ENCODE measurements at places on chromosomes 12 and 14.
A peak's percentile ranks its signal among the peaks of the same experiment; 100 is the strongest.

DNA sequence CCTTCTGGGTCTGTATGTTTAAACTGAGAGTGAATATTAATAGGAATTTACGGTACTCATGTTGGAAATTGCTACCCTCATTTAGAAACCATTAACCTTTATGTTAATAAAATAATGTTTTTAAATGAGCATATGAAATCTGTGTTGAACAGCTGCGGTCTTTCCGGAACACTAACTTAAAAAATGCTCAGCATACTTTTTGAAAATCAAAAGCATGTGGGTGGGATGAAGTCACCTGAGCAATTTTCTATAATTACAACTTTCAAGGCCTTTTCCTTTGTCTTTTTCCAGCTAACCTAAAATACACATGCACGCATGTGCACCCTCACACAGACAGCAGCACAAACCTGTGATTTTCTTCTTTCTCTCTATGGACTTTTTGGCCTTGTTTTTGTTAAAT, 39.8 kb downstream of the BORCS5 start:
- H3K27me3 ChIP-seq: no peaks in the 10 kb centered on the region
- no peak overlapping the region for H3K4me3 ChIP-seq
- H3K36me3 ChIP-seq: no peaks in the 10 kb centered on the region
- no peak overlapping the region for H3K27ac ChIP-seq
- peaks cover 3% of the 10 kb centered on the region for H3K4me1 ChIP-seq

- DNase-seq: peak; percentile 31
- H3K4me3 ChIP-seq: no peak overlapping the region
- H3K27me3 ChIP-seq: no peaks in the 10 kb centered on the region
- no peak overlapping the region for H3K27ac ChIP-seq
These were observed 92.4 kb downstream of the TMTC1 start for GRCh38 chr12:29691161-29691854.

DNA sequence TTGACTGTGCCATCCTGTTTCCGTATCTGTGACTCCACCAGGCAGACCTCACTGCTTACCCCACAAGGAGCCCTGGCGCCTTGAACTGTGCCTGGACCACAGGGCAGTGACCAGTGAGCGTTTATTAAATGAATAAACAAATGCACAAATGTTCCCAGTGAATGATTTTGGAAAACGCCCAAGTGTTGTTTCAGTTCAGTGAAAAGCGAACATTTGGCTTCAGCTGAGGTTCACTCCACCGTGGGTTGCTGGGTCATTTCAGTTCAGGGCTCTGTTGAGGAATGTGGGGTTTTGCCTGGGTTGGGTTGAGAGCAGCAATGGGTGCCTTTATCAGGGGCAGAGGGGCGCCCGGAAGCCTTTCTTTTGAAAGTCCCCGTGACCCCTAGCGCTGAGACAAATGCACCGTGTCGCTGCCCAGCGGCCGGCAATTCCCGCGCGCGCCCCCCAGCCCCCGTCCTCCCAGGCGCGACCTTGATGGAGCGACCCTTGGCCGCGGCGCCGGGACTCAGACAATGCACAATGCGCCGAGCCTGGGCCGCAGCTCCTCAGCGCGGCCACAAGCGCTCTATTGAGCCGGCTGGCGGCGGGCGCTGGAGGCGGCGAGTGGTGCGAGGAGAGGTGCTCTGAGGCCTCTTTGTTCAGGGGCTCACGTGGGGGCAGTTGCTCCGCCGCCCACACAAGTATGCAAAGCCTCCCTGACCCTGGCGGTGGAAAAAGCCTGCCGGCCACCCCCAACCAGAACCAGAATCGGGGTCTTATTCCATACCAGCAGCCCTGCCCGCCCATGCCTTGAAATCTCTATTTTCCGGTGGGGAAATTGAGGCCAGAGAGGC, 40.5 kb upstream of the CLMN start:
- H3K4me1 ChIP-seq: peaks cover 3% of the 10 kb centered on the region
- no peak for DNase-seq
- no peak overlapping the region for H3K4me3 ChIP-seq
- H3K27ac ChIP-seq: no peak overlapping the region

- H3K36me3 ChIP-seq: no peaks in the 10 kb centered on the region
- H3K4me1 ChIP-seq: no peaks in the 10 kb centered on the region
- H3K27me3 ChIP-seq: no peaks in the 10 kb centered on the region
These were observed 5.0 kb upstream of the EPS8 start for GRCh38 chr12:15794196-15794595.

GRCh38 chr14:44162197-44162596, 344.9 kb downstream of the FSCB start:
- no peak overlapping the region for H3K4me3 ChIP-seq
- H3K36me3 ChIP-seq: no peaks in the 10 kb centered on the region
- no peaks in the 10 kb centered on the region for H3K4me1 ChIP-seq

DNA sequence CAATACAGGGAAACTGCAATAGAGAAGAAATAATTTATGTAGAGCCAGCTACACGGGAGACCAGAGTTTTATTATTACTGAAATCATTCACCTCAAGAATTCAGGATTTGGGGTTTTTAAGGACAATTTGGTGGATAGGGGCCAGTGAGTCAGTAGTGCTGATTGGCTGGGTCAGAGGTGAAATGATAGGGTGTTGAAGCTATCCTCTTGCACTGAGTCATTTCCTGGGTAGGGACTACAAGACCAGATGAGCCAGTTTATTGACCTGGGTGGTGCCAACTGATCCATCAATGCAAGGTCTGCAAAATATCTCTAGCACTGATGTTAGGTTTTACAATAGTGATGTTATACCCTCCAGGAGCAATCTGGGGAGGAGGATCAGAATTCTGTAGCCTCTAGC, 486.3 kb downstream of the LRIG3 start:
- no peak for DNase-seq
- no peak overlapping the region for H3K27ac ChIP-seq
- H3K4me1 ChIP-seq: no peaks in the 10 kb centered on the region
- H3K27me3 ChIP-seq: no peaks in the 10 kb centered on the region

- no peaks in the 10 kb centered on the region for H3K36me3 ChIP-seq
- no peak for DNase-seq
- H3K27me3 ChIP-seq: no peaks in the 10 kb centered on the region
- H3K27ac ChIP-seq: no peak overlapping the region
- no peak overlapping the region for H3K4me3 ChIP-seq
These were observed 8.8 kb downstream of the OLR1 start for GRCh38 chr12:10163084-10163483.

DNA sequence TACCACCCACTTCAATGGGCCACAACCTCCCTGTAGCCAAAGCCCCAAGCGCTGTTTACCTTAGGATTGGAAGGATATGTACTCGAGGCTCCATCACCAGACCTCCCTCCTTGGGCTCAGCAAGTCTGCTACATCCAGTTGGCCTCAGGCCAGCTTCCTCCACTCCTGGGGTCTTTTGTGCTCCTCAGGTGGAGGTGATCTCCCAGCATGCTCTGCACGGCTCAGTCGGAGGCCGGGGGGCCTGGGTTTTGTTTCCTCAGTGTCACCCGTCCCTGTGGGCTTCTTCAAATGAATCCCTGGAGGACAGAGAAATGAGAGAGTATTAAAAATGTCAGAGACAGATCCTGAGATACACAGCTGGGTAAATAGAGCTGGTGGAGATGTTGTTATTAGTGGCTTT, 723.1 kb upstream of the TBX3 start:
- no peaks in the 10 kb centered on the region for H3K36me3 ChIP-seq
- no peak for DNase-seq
- H3K4me1 ChIP-seq: peaks cover 1% of the 10 kb centered on the region
- no peaks in the 10 kb centered on the region for H3K27me3 ChIP-seq
- no peak overlapping the region for H3K4me3 ChIP-seq

DNA sequence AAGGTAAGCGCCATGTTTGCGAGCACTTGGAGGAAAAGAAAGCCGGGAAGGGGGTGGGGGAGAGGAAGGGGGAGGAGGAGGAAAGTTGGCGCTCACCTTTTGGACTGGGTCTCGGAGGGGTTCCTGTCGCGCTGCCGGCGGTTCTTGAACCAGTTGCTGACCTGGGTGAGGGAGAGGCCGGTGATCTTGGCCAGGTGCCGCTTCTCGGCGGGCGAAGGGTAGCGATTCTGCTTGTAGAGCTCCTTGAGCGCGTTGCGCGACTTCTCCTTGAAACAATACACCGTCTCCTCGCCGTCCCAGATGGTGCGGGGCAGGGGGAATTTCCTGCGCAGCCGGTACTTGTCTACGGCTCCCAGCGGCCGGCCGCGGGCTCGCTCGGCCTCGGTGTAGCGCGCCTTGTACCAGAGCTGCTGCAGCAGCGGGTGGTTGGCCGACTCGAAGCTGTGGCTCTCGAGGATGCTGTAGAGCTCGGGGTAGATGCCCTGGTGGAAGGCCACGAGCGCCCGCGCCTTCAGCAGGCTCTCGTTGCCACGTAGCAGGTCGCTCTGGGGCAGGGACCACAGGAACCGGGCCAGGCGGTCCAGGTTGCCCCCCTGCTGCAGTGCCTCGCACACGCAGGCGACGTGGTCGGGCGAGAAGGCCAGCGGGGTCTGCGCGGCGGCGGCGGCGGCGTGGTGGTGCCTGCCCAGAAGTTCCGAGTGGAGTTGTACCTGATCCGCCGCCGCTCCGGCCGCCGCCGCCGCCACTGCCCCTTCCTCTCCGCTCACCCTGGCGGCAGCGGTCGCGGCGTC, 840 bp downstream of the SIX4 start:
- peaks cover 2% of the 10 kb centered on the region for H3K4me1 ChIP-seq
- H3K27me3 ChIP-seq: no peaks in the 10 kb centered on the region
- no peak for DNase-seq
- H3K36me3 ChIP-seq: peaks cover 6% of the 10 kb centered on the region
